ENCODE measurements at places on chromosomes 7 and 10.

- no peak for DNase-seq
Measured at GRCh38 chr10:98224509-98224908, 43.5 kb downstream of the LOXL4 start.

DNA sequence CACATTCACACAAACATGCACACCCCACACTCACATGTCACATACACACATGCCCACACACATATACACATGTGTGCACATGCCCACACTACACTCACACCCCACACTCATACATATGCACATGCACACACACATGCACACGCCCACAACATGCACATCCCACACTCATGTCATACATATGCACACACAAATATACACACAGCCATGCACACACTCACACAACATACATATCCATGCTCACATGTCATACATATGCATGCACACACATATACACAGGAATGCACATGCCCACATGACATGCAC, 219.8 kb downstream of the DNAJB6 start:
- no peak for DNase-seq

- no peak for DNase-seq
Measured at GRCh38 chr7:126222782-126223181, 1030.0 kb downstream of the GRM8 start.

DNA sequence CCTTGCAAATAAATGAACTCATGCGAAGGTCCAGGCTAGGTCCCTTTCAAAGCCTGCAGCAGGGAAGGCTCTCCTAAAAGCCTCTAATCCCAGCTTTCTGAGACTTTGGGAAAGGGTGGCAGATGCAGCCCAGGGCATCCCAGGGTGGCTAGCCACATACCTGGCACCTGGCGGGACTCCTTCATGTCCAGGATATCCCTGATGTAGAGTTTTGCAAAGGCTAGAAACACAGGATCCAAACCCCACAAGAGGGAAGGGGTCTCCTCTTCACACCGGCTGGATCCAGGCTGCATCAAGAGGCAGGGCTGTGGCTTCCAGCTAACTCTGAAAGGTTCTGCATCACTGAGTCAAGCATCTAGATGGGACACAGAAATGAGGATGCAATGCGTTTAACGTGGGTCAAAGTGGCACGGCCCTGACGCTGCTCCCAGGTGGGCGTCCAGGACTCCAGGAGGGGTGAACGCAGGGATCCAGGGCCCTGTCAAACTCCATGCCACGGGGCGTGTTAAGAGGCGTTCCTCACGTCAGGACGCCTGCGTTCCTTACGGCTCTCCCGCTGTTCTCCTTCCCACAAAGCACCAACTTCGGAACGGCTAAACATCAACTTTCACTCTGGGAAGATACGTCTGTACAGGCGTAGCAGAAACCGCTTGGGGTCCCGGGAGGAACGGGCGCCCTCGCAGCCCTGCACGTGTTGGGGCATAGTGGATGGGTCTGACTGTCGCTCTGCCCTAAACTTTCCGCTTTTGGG, 507 bp downstream of the STN1 start:
- no peak for DNase-seq

- DNase-seq: no peak
Measured at GRCh38 chr7:55521917-55522902, 50.1 kb downstream of the VOPP1 start.

GRCh38 chr10:27710014-27710413, 35.6 kb downstream of the MKX start:
- DNase-seq: no peak

- DNase-seq: no peak
Measured at GRCh38 chr10:42963312-42963711, 113.6 kb upstream of the RET start.

DNA sequence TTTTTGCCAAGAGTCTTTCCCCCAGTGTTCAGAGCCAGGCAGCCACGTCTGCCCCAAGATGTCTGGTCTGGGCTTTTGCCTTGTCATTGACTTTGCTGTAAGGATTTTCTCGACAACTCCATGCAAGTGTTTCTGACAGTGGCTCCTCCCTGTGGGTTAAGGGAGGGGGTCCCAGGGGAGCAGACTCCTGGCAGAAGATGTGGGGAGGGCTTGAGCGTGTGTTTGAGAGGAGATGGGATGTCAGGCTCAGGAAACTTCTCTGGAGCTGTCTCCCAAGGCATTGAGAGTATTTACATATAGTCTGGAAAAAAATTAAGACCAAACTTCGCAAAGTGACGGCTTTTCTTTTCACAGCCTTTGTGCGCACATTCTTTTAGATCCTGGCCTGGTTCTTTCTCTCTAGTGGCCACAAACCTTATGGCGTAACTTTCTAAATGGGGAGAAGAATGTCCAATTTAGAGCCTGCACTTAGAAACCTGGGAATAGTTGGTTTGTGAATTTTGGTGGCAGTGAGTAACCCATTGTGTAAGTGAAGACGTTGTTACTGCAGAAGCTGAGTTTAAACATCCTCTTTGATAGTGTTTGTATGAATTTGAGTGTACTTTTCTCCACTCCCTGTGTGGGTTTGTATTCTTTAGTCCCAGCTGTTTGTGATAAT, 201.5 kb downstream of the LRMDA start:
- no peak for DNase-seq

Measured in GM18507 (cell line).